ENCODE measurements at places on chromosomes 3 and 15. TPM values are rescaled to one million over a fixed set of nuclear protein-coding genes. Genes with fewer than 3 reads are reported as not detected.

DNA sequence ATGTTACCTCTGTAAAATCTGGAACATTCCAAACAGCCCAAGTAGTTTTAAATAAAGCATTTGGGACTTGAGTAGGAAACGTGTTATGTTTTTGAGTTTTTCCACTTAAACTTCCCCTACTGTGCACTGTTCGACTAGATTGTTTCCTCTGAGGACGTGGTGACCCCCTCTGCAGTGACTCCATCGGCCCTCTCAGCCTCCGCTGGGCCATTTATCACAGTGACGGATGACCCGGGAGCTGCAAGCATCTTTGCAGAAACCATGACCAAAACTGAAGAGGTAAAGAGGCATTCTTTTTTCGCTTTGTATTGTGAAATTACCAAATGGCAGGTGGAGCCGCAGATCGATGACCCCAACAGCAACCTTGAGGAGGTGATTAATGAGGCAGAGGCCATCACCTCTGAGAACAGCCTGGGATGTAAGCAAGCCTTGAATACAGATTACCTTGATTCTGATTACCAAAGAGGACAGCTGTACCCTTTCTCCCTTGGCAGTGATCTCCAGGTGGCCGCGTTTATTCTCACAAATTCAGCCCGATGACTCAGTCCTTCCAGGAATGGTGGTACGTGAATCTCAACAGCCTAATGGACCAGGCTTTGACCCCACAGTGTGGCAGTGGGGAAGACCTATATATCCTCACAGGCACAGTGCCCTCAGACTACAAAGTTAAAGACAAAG lies 79.1 kb upstream of the FAN1 start:
- no peak for DNase-seq

GRCh38 chr3:11627612-11628011 lies 16.1 kb downstream of the VGLL4 start:
- DNase-seq, result no peak

DNA sequence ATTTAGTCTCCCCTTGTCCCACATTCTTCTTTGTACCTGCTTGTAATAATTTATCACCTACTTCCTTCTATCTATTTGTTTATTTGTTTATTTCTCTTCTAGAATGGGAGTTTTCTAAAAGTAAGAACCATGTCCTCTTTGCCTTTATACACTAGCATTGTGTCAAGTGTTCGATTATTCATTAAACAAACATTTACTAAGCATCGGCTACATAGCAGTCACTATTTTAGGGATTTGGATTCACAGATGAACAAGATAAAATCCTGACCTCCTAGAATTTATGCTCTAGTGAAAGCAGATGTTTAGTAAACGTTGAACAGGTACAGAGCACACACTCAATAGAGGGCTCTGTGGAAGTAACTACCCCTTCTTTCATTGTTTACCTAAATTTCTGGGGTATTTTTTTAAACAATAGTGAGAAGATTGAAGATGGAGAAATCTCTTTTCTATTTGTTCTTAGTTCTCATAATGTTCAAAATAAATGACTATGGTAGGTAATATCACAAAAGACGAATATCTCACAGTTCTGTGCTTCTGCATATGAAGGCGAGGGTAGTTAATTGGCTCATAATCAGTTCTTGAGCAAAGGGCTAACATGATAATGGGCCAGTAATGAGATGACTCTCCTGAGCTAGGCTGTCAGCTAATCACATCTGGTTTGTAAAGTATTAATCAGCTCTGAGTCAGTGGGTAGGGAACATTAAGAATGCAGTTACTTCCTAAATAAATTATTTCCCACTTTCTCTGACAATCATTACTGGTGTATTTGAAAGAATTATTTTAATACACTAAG lies 111.9 kb downstream of the SLC9A9 start:
- DNase-seq, result no peak

GRCh38 chr3:147838652-147839051 lies 429.5 kb downstream of the ZIC1 start:
- DNase-seq, result no peak

DNA sequence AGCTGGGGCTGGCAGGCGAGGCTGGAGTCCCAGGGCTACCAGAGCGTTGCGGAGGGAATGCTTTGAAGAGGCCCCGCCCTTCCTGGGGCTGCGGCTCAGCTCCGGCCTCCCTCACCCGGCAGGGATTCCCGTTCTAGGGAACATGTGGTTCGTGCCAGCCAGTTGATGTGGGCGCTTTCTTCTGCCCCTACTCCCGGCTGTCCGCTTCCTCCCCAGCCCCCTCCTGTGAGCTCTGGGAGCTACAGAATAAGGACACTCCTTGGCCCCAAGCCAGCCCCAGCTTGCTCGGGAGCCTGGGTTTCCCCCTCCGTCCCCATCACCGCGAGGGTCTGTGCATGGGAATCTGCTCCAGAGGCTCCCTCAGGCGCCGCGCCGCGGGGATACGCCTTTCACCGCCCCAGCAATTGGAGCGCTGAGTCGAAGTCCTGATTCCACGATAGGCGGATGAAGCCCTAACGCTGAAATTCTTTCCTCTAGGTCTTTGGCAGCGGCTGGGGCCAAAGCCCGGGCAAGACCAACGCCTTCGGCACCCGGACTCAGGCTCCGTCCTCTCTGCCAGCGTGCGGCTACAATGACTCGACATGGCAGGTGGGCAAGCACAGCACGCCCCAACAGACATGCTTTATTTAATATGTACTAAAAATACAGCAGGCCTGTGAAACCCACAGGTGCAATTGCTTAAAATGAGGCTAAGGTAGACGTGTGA lies 69.5 kb downstream of the KLF15 start:
- DNase-seq, result peak; percentile 81

DNA sequence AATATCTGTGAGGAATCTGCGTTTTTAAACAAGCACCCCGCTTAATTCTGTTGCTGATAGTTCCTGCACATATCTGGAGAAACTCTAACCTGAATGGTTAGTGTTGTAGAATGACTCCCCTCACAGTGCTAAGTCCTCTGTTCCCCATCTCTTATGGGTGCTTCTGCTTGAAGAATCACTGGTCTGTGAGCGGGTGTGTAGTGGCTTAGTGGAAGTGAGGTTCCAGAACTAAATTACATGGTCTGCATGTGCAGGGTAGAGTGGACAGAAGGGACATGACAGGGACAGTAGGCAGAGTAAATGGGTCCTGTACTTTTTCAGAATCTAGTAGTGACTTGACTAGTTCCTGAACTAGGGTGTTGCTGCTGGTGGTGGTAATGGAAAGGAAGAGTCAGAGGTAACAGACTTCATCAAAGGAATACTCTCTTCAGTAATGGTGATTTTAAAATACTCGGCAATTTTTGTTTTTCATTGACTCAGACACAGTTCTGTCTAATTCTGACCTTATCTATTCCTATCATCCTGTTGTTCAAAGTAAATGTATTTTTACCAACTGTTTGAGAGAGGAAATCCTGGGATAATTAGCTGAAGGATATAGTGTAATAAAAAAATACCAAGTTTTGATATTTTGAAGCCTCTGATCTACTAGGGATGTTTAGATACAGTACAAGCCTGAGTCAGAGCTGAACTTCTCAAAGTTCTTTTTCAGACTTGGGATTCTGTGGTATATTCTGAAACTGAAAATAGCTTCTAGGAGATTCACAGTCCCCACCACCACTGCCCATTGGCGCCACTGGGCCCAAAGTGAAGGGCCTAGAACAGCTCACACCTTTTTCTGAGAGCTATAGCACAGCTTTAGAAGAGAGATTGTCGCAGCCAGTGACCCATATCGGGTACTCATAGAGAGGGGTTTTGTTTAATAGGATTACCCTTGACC lies 55.5 kb downstream of the FNDC3B start:
- DNase-seq, result no peak

GRCh38 chr3:167750272-167750971 lies 14.9 kb downstream of the SERPINI1 start:
- DNase-seq, result no peak

The ARGFX gene
- total RNA-seq, result not detected

DNA sequence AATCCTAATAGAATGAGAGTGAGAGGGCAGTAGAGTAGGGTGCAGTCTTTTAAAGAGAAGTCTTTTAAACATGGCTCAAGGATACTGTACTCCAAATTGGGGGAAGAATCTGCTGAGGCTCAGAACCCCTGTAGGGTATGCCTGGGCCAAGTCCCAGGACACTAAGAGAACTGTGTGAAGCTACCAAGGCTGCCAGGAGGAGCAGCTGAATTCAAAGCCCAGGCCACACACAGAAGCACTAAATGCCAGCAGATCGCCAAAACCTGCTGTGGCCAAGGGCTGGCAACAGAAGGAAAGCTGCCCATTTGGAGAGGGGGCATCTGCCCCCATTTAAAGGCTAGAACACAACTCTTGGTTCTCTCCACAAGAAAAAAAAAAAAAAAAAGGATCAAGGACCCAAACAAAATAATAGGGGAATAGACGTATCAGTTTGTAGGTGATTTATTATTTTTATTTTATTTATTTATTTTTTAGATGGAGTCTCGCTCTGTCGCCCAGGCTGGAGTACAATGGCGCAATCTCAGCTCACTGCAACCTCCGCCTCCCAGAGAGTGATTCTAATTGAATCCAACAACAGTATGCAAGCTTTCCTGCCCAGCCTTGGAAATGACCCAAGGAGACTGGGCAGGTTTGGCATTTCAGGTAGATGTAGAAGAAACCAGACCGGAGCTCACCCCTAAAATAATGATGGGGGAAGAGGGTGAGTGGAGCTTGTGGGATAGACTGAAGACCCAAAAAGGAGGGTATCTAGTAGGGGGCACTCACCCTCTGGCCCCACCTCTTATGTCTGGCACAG lies 279.0 kb upstream of the WNT5A start:
- DNase-seq, result no peak

All from Right ventricle myocardium inferior (tissue), 1 donor.